RKO (cell line): ENCODE measurements at places on chromosomes 4 and X.

GRCh38 chrX:140050906-140051305 lies 85.6 kb upstream of the CXorf66 start:
- peak; percentile 26 for DNase-seq

GRCh38 chr4:170089668-170090351 lies at the start of gene AADAT:
AADAT (minus strand) TSS chr4:170089956; CDS start chr4:170089690, 266 bp downstream.
- DNase-seq, result peak; percentile 90

GRCh38 chrX:12986886-12987285 lies 12.0 kb downstream of the TMSB4X start:
- DNase-seq, result no peak

DNA sequence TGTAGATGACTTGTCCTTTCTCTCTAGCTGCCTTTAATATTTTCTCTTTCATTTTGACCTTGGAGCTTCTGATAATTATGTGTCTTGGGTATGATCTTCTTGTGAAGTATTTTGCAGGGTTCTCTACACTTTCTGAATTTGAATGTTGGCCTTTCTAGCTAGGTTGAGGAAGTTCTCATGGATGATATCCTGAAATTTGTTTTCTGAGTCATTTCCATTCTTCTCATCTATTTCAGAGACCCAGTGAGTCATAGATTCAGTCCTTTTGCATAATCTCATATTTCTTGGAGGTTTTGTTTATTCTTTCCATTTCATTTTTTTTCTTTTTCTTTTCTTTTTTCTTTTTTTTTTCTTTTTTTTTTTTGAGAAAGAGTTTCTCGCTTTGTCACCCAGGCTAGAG lies 585.7 kb upstream of the PABPC4L start:
- DNase-seq, result peak; percentile 34

DNA sequence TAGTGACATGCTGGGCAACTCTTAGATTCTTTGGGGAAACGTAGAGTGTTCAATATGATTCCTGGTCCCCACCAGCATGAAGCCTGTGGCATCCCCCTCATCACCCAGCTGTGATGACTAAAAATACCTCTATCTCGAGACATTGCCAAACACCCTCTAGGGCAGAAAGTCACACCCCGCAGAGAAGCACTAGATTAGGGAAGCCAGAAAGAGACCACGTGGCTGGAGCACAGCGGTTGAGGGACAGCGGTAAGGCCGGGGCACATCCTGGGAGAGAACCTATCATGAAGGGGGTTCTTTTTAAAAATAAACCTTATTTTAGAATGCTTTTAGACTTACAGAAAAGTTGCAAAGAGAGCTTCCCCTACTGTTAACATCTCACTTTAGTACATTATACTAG lies 11.0 kb downstream of the FAT1 start:
- DNase-seq, result no peak

- DNase-seq, result no peak
These were observed 128.5 kb downstream of the PPA2 start for GRCh38 chr4:105345358-105345757.

- DNase-seq, result no peak
These were observed 70.1 kb downstream of the PCYT1B start for GRCh38 chrX:24577091-24577490.

DNA sequence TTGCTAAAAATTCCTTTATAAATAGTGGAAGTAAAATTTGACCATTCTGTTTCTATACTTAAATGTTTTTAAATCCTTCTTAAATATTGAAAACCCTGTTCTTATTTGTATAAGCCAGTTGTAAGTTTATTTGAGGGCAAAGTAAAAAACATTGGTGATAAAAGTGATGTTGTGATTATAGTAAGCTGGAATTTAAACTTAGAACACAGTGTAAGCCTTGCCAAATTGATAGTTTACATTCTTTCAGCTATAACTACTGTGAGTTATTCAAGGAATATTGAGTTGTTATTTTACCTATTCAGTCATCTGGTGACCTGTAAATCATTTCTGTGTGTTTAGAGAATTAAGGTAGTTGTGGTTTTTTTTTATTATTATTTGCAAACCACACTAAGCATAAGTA lies 9.6 kb downstream of the YY2 start:
- DNase-seq, result no peak

DNA sequence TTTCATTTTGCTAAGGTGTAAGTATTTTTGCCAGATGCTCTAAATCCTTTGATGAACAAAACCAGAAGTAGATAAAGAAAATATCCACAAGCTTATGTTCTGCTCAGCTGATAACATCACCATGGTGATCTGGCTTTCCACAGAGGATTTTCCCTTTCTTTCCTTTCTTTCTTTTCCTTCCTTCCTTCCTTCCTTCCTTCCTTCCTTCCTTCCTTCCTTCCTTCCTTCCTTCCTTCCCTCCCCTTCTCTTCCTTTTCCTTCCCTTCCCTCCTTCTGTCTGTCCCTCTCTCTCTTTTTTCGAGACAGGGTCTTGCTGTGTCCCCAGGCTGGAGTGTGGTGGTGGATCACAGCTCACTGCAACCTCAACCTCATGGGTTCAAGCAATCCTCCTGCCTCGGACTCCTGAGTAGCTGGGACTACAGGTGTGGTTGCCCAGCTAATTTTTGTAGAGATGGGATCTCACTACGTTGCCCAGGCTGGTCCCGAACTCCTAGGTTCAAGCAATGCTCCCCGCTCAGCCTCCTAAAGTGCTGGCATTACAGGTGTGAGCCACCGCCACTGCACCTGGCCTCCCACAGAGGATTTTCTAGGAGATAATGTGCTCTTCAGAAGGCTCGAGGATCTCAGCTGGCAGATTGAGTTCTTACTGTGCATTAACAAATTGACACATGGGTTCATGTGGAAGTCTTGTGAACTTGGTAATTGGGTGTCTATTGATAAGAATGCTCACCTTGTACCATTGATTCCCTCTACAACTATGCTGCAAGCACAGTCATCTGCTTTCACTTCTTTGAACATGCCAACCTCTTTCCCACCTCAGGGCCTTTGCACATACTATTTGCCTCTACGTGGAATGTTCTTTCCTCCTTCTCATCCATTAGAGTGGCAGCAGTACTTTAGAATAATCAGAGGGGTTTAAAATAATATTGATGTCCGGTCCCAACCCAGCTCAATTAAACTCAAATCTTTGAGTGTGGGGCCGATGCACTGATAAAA lies 1.4 kb upstream of the RHOH start:
- no peak for DNase-seq

GRCh38 chr4:10180927-10181744 lies 64.5 kb upstream of the WDR1 start:
- no peak for DNase-seq

DNA sequence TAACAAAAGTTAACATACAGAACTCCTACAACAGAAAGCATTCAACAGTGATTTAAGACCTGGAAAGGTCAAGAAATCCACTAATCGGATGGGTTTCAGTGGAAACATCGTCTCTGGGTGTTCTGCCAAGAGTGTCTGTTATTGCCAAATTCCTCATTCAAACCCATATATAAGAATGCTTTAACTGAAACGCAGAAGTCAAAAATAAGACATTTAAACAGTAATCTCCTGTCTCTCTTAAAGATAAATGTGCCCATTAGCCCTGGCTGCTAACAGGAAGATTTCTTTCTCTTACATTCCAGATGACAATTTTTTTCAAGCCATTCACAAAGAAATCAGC lies 31.5 kb downstream of the DCTD start:
- no peak for DNase-seq

GRCh38 chr4:85153221-85153620 lies 186.7 kb upstream of the WDFY3 start:
- no peak for DNase-seq

DNA sequence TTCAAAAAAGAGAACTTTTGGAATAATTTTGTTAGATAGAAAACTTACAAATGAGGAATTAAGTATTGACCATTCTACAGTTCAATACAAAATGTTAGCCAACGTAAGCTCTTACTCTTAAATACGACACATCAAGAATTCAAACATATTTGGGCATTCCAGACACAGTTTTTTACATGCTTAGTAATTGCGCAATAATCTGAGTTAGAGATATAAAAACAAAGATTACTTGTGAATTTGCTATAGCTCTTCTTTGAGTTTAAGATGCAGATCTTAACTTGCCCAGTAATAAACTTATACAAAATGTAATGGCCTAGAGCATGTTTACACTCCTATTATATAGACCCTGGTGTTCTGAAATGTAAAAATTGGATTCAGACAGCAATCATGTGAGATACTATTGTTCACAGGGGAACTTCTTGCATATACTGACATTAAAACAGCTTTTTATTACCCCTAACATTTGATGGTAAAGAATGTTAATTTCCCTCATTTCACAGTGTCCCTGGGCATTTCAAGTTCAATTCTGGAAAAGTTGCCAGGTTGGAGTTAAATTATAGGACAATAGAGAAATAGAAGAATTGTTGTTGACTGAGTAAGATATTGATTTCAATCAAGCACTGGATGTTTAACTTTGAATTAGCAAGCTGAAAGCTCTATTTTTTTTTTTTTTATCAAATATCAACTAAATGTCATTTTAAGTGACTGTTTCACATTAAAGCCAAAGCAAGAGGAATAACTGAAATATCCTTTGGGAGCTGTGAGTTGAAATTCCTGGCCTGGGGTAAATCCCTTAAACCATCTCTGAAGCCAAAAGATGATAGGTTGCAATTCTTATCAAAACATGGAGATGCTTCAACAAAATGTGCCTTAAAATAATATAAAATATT lies 910 bp downstream of the HPGDS start:
- no peak for DNase-seq

DNA sequence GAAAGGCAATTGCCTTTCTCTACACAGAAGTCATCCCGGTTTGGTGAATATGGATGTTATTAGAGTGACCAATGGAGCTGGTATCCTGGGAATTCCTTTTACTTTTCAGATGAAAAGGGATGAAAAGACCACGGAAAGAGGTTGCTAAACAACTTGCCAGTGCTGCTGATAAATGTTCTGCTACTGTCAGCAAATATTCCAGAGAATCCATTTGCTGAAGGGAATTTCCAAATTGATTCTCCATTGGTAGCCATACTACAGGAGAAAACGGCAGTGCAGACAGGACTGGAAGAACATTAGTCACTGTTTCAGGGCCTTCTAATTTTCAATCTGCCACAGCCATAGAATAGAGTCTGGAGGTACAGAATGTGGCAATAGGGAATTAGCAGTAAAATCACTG lies 451.5 kb downstream of the PCDH11X start:
- no peak for DNase-seq

DNA sequence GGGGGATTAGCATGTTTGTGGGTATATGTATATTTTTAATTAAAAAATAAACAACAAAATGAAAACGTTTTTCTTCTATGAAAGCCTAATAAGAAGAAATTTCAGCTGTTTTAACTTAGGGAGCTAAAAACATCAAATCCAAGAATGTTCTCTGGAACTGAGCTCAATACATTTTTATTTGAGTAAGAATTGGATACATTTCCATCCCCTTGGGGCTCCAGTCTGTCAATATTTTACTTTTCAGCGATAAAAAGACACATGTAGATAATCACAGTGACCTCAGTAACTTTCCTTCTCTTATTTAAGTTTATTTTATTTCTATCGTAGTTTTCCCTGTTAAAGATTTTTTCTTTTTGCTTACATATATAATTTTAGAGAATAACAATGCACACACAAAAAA lies 59.3 kb downstream of the ELOVL6 start:
- DNase-seq, result no peak

DNA sequence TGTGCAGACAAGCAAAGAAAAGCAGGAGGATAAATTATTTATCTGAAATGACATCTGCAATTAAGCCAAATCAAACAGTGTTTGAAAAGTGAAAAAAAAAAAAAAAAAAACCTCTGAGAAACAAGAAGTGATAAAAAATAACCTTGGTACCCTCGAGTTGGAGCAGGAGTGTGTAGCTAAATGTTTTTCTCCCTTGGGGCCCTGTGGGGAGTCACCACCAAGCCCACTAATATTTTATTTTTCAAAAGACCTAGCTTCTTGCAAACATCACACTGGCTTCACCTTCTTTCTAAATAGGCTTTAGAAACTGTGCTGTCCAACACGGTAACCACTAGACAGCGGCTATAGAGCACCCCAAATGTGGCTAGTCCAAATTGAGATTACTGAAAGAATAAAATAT lies 47.7 kb downstream of the SNX25 start:
- no peak for DNase-seq

DNA sequence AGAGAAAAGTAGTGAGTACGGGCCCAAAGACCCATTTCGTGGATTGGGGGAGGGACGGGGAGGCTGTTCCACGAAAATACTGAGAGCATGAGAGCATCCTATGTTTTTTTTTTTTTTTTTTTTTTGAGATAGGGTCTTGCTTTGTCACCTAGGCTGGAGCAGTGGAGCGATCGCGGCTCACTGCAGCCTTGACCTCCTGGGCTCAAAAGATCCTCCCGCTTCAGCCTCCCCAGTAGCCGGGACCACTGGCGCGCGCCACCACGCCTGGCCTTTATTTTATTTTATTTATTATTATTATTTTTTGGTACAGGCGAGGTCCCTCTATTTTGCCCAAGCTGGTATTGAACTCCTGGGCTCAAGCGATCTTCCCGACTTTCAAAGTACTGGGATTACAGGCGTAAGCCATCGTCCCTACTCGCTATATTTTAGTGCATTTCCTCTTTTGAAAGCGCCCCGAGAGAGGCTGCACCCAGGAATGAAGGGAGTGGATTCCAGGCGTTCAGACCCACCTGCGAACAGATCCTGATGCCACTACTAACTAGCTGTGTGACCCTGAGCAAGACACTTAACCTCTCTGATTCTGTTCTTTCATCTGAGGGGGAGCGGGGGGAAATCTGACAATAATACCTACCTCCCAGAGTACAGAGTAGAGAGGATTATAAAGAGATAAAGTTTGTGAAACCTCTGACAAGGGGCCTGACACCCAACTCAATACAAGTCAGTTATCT lies 5.4 kb upstream of the MSX1 start:
- DNase-seq, result no peak

- DNase-seq, result no peak
These were observed 2451.8 kb downstream of the PCDH7 start for GRCh38 chr4:33171873-33172525.

DNA sequence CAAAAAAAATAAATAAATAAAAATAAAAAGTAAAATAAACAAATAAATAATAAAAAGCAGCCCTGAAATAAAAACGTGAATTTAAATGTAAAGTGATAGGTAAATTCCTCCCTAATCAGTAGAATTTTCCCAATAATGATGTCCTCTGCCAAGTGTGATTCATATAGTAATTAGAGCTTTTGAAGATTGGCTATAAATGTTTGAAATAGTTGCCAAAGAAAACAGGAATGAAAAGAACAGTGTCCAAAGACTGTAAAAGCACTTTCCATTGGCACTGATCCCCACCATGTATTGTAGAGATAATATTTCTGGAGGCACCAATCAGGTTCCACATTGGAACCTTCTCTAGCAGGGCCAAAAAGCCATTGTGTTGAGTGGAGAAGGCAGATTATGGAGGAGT lies 25.9 kb upstream of the SMARCAD1 start:
- DNase-seq, result no peak

GRCh38 chrX:132665676-132666075 lies 176.8 kb upstream of the MBNL3 start:
- DNase-seq, result no peak

GRCh38 chr4:149347139-149347538 lies 468.5 kb downstream of the IQCM start:
- no peak for DNase-seq

DNA sequence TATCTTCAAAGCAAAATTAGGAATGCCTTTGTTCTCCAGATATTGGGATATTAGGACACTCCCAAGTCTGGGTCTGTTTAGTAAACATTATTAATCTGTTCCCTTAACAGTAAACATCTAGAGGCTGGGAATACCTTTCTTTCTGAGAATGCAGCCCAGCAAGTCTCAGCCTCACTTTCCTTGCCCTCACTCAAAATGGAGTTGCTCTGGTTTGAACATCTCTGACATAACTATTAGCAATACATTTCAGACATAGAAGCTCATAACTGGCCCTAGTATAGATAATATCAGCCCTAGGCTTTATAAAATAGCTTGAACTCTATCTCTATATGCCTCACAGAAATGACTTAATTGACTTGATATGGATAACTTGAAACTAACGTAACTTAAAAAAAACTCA lies 299.8 kb downstream of the SPATA18 start:
- DNase-seq, result no peak
